EL (cell line): ENCODE measurements at places on chromosomes 4 and X.

- no peak for DNase-seq
These were observed 467.6 kb upstream of the CNKSR2 start for GRCh38 chrX:20906571-20906970.

DNA sequence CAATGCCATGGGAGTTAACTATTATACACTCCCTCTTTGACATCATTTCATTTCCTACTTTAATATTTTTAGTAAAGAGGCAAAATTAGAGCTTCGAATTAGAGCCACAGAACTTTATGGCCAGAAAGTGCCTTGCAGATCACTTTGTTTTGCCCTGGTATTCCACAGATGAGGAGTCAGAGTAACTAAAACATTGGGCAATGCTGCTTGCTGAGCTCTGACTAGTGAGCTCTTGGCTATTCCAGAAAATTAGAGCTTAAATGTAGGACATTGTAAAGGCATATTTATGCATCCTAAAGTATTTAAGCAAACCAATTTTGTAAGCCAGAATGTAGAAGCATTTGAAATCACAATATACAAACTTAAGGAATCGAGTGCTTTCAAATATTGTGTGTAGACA, 6.3 kb upstream of the ZNF827 start:
- no peak for DNase-seq

DNA sequence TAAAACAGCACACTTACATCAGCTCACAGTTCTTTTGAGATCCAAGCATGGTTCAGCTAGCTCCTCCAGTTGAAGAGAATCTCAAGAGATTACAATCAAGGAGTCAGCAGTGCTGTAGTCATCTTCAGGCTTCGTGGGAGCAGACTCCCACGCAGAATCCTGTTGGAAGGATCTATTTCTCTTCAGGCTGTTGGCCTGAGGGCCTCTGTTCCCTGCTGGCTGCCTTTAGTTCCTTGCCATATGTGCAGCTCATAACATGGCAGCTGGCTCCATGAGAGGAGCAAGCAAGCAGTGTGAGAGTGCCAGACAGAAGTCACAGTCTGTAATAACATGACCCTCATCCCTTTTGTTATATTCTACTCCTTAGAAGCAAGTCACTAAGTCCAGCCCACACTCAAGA, 168.6 kb downstream of the COX18 start:
- peak; percentile 43 for DNase-seq

DNA sequence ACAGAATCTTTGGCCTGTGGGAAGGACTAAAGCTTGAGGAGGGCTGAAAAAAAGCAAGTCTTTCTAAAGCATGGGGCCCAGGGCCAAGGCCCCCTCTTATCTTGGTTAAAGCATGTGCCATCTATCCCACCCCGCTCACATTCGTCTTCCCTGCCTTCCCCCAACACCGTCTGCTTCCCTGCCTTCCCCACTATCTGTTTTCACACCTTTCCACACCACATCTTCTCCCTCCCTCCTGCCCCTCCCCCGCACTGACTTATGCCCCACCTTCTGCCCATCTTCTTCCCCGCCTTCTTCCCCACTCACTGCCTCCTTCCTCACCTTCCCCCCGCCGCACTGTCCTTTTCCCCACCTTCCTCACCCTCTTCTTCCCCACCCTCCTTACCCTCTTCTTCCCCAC, 890 bp upstream of the NAP1L5 start:
- no peak for DNase-seq

- no peak for DNase-seq
These were observed 295.4 kb upstream of the FAM241A start for GRCh38 chr4:111849746-111850284.

DNA sequence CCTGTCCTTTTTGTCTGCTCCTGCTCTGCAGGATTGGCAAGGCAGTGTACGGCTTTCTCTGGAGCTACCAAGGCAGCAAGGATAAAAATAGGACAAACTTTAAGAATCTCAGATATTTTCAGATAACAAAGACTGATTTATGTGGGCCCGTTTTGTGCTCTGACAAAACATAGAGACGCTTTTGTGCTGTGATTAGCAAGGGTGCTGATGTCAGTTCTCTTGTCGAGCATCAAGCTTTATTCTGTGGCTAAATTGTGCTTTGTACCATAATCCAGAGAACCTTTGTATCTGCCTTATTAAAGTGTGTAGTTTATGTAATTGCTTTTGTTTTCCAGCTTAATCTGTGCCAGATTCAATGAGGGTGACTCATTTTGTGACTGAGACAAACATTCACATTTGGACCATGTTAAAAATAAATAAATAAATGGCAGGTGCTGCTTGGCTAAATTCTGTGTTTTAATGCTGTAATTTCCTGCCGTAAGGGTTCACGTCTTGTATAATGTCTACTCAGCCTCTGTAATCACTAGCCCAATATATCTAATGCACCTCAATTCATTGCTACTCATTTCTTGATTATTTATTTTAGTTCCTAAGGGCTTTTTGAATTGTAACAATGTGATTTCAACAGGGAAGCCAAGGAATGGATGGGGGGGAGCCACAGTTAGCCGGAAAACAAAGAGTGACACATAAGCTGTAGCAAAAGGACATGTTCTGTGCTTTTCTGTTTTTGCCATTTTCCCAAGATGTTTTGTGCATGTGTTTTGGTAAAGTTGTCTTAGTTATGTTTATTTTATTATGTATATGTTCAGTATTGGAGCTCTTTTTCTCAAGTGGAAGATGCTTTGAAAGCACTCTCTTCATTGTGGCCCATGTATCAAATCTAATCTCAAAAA, 75.1 kb downstream of the GAB1 start:
- DNase-seq = peak; percentile 27

DNA sequence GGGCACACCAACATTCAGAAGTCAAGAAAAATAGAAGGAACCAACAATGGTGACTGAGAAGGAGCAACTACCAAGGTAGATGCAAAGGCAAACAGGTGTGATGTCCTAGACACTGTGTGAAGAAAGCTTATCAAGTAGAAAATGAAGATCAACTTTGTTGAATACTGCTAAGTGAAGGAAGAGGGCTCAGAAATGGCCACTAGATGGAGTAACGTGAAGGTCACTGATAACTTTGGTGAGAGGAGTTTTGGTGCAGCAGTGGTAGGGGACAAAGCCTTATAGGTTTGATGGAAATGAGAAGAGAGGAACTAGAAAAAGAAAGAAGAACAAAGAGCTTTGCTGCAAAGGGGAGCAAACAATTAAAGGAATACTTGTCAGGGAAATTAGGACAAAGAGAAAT, 23.5 kb downstream of the OTC start:
- DNase-seq = no peak

GRCh38 chr4:176044589-176044951, 21.1 kb upstream of the WDR17 start:
- peak; percentile 2 for DNase-seq

DNA sequence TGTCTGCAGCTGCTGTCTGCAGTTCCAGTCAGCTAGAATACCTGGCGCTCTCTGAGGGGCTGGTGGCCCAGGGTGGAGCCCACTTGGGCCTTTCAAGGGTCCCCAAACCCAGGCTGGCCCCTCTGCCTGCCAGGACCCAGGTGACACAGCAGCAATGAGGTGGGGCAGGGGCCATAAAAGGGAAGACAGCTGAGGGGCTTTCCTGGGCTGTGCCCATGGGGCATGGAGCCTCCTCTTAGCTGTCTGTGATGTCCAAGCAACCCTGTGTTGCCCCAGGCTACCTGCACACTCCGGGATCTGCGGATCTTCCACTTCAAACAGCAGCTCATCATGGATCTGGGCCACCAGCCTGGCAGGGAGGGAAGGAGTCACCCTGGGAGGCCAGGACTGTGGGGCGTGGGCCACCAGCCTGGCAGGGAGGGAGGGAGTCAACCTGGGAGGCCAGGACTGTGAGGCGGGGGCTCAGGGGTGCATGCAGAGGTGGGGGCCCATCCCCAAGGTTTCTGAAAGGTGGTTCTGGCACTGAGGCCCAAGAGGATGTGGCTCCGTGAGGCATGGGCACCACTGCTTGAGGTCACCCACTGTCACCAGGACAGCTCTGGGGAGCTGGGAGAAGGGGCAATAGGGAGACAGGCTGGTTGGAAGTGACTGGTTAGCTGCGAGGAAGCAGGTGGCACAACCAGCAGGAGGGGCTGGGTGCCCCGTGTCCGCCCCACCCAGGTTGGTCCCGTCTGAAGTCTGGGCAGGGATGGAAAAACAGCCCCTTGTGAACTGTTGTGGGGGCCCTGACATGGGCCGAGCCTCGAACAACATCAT, 16.3 kb downstream of the NAT8L start:
- no peak for DNase-seq

DNA sequence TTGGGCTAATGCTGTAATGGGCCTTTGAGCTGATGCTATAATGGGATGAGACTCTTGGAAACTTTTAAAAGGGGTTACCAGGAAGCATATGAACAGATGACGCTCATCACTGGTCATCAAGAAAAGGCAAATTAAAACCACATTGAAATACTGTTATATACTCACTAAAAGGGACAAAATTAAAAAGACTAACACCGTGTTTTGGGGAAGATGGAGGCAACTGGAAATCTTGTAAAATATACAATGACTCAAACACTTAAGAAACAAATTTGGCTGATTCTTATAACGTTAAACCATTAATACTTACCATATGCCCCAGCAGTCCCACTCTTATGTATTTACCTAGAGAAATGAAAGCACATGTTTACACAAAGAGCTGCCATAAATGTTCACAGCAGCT, 207.2 kb upstream of the GPRIN3 start:
- DNase-seq = no peak

GRCh38 chrX:13194291-13195103, 125.4 kb downstream of the ATXN3L start:
- no peak for DNase-seq

- peak; percentile 23 for DNase-seq
These were observed 443.1 kb upstream of the PITX2 start for GRCh38 chr4:111066001-111066400.

GRCh38 chrX:153521034-153521433, 3.6 kb downstream of the ATP2B3 start:
- DNase-seq = no peak

DNA sequence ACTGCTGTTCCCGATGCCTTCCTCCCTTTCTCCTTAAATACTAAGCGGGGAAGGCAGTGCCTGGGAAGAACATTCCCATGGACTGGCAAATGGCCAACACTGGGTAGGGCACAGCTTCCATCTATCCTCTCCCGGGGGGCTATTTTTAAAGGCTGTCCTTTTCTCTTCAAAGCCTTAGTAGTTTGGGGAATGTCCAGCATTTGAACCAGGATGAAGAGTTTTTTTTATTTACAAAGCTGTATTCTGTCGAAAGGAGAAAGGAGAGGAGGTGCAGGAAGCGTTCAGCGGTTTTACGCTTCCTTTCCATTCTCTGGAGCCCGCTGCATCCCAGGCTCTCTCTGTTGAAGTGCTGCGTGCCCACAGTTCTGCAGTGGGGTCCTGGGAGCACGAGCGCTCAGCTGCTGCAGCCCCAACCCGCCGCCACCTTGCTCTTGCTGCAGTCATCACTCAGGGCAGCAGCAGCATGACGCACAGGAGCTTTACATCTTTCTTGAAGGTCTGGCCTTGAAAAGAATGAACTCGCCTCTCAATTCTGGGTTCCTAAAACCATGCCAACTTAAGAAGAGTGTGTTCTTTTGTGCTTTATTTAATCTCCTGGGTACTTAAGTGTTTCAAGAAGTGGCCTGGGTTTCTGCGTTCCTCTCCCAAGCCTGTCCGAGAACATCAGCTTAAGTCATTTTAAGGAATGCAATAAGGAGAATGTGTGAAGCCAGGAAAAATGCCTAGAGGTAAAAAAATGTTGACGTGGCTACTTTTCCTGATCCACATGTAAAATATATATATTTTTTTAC, 427.2 kb downstream of the MAPK10 start:
- peak; percentile 61 for DNase-seq

GRCh38 chrX:109890910-109891502, 111.9 kb upstream of the TMEM164 start:
- peak; percentile 53 for DNase-seq

GRCh38 chrX:17072721-17073230, 126.3 kb downstream of the REPS2 start:
- DNase-seq = no peak

DNA sequence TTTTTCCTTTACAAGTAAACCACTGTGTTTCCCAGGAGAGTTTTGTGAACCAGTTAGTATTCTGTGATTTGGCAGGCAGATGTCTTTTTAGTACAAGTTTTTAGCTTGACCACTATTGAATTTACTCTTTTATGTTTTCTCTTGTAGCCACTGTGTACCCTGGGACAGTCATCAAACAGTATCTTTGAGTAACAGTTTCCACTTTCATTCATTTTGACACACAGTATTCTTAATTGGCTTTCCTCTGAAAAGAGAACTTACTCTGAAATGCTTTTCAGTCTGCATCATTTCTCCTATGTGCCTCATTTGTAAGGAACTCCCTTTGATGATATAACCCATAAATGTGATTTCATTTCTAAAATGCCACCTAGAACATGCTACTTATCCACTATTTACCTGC, 476.5 kb downstream of the PDGFC start:
- DNase-seq = no peak
